NCI-H146 (cell line): ENCODE measurements at places on chromosomes 2 and 18.

DNA sequence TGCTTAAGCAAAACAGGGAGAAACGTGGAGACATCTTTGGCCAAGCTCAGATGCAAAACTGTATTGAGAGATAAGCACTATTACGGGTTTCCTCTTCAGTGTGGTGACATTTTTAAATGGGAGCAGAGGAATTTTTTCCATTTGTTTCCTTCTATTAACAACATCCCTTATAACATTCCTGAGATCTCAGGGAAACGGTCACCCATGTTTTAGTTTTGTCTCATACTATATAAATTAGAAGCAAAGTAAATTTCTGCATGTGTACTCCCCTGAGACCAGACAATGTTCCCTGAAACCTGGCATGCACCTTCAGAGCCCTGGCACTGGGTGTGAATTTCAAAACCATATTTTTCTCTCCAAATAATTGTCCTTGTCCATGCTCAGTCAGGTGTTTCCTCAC is 57.6 kb upstream of the RNF152 start:
- DNase-seq, result no peak

- no peak for DNase-seq
Observed at GRCh38 chr2:176003958-176004357, 1.9 kb upstream of the LNPK start.

DNA sequence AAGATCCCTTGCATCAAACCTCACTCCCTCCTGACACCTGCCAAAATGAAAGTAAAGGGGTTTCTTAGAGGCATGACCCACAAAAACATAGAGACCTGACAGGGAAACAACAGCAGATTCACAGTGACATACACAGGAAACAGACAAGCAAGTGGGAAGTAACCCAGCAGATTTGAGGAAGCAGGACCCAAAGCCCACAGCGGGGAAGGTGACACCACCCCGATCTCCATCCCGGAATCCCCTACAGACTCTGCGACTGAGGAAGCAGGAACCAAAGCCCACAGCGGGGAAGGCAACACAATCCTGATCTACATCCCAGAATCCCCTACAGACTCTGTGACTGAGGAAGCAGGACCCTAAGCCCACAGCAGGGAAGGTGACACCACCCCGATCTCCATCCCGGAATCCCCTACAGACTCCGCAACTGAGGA is 21.6 kb downstream of the CIB4 start:
- no peak for DNase-seq

DNA sequence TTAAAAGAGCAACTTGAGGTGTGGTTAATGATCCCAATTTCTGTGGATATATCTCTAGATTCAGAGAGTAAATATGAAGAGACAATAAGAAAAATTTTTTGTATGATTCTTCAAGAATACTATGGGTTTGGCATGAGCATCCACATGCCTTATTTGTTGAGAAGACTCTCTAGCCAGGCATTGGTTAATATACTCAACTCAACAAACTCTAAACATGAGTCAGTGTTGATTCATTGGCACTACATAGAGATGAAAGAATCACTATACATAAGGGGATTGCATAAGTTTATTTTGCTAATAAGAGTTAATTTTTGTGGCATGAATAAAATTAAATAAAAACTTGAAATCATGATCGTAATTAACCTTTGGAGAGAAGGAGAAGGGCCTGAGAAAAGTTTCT is 930.2 kb upstream of the LRRTM1 start:
- DNase-seq, result no peak
